ENCODE measurements at places on chromosomes 7 and 10.

- no peak for DNase-seq
Measured at GRCh38 chr10:5904227-5904626, 14.2 kb downstream of the FBH1 start.

DNA sequence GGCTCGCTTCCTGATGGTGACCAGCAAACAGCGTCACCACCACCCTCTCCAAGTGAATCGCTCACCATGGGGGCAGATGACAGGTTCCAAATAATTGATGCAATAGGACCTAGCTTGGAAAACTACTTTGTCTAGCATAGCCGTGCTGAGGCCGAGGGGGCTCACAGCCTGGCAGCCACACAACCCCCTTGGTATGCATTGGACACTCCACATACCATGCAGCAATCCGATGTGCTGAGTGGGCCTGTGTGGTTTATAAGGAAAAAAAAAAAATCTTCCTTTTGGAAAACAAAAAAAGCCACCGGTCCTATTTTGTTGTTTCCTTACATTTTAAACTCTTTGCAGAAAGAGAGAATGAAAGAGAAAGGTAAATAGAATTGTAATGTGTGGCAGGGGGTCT is 15.1 kb downstream of the GATA3 start:
- DNase-seq = no peak

DNA sequence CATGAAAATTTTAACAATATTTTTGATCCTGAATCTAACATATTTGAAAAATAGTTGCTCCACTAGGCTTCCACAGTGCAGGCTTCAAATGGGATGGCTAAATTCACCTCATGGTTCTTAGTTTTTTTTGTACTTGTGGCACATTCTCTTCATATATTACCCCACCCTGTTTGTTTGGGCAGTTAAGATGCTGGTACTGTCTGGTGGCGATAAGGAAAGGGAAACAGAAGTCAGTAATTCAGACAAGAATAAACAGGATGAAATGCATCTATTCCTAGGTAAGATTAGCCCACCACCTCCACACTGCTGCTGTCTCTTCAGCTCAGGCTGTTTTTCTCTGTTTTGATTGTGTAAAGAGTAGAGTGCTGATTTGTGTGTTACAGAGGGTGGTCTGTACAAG is 44.2 kb downstream of the GLRX3 start:
- no peak for DNase-seq

DNA sequence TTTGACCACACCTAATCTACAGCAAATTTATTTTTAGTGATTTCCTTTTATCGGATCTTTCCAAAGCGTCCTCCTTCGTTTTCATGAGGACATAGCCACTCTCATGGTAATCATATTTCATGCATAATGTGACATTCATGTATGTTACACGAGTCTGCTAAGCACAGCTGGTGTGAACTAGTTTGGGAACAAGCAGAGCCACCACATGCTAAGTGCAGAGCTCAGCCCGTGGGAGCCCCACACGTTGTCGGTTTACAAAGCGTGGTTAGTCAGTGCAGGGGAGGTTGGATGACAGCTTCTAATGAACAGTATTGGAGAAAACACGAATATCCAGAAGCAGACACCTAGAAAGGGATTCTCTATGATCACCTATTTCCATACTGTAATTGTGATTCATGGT is 78.4 kb upstream of the GJD4 start:
- DNase-seq = no peak

GRCh38 chr7:140478246-140479061 is 851 bp downstream of the MKRN1 start:
- peak; percentile 81 for DNase-seq

GRCh38 chr7:135658564-135658963 is 3.8 kb upstream of the STMP1 start:
- DNase-seq = no peak

- DNase-seq = peak; percentile 73
Measured at GRCh38 chr7:65731562-65732035, 141.3 kb upstream of the VKORC1L1 start.

DNA sequence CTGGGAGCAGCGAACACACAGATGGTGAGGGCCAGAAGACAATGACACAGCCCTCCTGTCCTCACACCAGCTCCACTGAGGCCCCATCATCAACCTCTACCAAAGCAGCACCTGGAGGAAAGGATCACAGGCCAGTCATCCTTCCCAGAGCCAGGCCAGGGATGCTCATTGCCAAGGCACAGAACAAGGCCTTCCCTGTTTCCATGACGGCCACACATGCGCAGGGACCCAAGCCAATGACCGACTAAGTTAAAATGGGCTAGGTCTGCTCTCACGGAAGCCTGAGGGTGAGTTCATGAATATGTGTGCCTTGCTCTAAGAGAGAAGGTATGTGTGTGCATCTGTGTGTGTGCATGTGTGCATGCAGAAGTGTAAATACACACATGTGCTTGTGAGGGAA is 39.6 kb downstream of the COBL start:
- DNase-seq = no peak

- DNase-seq = no peak
Measured at GRCh38 chr10:79268161-79268601, 79.1 kb upstream of the PPIF start.

- peak; percentile 81 for DNase-seq
Measured at GRCh38 chr10:79401015-79401921, 44.2 kb downstream of the ZCCHC24 start.

- DNase-seq = no peak
Measured at GRCh38 chr7:98133621-98134303, 27.1 kb downstream of the LMTK2 start.

DNA sequence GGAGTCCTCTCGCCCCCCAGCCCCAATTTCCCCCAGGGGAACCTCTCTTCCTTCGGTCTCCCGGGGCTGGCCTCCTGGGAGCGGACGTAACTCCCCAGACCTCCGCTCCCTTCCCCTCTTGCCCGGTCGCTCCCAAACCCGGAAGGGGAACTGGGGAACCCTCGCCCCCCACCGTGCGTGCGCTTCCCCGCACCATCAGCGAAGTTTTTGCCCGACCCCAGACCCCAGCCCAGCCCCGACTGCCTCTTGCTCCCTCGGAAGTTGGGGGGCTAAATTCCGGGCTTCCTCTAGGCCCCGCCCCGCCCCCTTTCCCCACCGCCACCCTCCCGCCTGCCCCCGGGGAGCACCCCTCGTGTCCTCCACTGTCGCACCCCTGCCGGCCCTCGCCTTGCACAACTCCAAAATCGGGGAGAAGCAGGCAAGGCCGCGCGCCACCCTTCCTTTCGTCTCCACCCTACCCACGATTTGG is 436 bp downstream of the GNB2 start:
- DNase-seq = no peak

DNA sequence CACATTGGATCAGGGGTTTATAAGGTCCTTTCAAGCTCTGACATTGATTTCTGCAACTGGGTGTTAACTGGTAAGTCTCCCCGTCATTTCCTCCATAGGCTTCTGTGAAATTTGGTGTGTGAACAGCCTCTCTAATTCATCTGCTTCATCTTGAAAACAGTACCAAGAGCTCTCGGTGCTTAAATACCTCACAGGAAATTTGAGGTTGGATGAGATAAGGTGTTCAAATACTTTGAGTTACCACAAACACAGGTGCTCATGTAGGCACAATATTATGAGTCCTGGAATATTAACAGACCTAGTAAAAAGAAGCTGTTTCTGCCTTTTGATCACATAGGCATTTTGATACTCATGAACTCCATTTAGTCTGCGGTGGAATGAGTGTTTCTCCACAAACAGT is 85.2 kb downstream of the RTKN2 start:
- peak; percentile 68 for DNase-seq

DNA sequence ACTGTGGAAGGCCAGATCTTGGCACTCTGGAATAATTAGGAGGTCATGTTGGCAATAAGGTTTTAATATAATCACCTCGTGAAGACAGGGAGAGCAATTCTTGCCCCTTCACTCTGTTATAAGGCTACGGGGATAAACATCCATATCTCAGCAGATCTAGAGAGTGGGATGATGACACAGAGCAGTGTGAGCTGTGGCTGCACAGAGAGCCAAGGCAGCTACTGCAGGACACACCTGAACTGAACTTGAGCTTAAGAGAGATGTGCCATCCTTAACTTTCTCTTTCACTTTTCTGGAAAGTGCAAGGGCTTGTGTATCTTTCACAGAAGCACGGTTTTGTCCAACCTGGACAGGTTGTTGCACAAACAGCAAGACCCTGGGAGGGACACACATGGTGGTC is 174.7 kb downstream of the GATA3 start:
- DNase-seq = no peak

DNA sequence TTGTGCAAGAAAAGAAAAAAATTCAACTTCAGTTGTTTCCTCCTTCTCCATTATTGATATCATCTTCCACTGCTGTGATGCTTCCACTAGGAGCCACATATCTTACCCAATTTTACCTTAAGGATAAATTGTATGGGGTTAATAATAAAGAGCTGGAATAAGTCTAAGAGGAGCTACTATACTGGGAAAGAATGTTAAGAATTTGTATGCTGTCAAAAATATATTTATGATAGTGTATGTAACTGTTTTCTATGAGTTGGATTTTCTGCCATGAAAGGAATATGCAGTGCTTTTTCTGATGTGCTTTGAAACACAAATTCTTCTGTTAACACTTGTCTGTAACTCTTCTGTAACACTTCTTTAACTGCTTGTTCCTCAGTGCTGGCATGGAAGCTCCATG is 219.1 kb downstream of the VTI1A start:
- no peak for DNase-seq

DNA sequence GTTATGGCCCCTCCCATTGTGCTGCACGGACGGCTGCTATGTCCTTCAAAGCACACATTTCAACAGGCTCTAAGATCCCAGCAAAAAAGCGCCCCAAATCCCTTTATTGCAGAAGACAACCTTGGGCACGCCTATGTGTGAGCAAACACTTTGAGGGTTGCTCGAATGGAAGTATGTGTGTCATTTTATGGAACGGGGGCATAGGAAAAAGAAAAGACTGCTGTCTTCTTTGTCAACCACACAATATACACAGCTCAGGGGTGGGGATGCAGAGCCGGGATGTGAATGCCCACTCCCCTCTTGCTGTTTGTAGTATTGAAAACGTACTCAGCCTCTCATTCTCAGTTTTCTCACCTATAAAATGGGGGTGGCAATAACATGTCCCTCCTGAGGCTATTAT is 32.0 kb downstream of the C10orf53 start:
- no peak for DNase-seq

GRCh38 chr10:104330168-104331110 is 7.8 kb downstream of the ITPRIP start:
- peak; percentile 90 for DNase-seq

DNA sequence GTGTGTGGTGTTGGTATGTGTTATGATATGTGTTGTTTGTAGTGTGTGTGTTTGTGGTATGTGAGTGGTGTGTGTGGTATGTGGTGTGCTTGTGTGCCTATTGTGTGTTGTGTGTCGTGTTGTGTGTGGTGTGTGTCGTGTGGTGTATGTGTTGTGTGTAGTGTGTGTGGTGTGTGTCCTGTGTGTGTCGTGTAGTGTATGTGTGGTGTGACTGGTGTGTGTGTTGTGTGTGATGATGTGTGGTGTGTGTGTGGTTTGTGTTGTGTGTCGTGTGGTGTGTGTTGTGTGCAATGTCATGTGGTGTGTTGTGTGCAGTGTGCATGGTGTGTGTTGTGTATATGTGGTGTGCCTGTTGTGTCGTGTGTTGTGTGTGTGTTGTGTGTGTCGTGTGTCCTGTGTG is 144.6 kb downstream of the DNAJB6 start:
- no peak for DNase-seq

GRCh38 chr10:114265392-114266053 is 26.5 kb downstream of the VWA2 start:
- DNase-seq = no peak

DNA sequence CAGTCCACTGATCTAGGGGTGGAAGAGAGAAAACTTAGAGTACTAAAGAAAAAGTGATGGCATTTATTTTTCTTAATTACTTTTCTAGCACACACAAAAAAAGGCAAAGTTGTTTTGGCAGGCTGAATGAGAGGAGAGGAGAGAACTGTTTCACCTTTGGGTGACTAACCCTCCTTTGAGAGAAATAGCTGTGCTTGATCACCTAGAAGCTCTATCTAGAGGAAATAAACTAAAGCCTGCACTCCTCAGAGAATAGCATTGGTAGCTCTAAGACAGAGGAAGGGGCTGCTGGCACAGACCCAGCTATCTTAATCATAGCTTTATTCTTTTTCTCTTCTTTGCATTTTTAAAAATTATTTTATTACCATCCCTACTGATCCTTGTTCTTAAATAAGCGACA is 6.3 kb downstream of the TMEM243 start:
- DNase-seq = no peak

- DNase-seq = no peak
Measured at GRCh38 chr7:2465928-2466327, 10.3 kb downstream of the GRIFIN start.
